ENCODE measurements at places on chromosomes 5 and 9.
A peak's percentile ranks its signal among the peaks of the same experiment; 100 is the strongest.

- peak; percentile 43 for DNase-seq
These were observed 1680.3 kb downstream of the MAT2B start for GRCh38 chr5:165185716-165186115.

GRCh38 chr9:124079176-124079925 lies 67.8 kb downstream of the LHX2 start:
- no peak for DNase-seq

DNA sequence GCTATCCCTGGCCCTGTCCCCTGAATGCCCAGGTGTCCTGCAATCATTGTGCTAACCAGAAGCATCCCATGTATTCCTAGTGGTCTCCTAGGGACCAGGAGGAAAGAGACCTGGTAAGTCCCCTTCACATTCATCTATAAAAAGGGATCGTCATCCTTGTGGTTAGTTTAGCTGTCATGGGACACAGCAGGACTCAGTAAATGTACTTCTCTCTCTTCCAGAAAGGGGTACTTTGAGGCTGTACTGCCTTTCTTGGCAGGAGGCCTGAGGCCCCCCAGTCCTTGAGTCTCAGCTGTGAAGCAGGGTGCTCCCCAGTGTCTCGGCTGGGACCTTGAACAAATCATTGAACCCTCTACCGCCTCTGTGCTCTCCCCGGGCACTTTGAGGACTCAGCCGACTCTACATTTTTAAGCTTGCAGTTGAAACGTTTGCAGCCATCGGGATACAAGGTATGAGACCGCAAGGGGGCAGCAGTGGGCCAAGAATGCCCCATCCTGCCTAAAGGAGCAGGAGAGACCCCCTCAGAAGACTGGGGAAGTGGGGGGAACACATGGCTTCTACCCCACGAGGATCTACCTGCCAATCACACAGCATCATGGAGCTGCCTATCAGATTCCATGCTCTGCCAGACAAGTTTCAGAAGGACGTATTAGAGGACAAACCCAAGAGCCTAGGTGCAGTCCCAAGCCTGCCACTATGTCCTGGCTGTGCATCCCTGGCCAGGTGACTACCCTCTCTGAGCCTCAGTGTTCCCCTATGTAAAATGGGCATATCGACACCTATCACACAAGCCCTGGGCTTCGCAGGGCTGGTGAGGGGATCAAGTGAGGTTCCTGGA lies 2.4 kb upstream of the PHYKPL start:
- peak; percentile 75 for DNase-seq

- DNase-seq: no peak
These were observed 101.9 kb downstream of the IQGAP2 start for GRCh38 chr5:76504901-76505564.

DNA sequence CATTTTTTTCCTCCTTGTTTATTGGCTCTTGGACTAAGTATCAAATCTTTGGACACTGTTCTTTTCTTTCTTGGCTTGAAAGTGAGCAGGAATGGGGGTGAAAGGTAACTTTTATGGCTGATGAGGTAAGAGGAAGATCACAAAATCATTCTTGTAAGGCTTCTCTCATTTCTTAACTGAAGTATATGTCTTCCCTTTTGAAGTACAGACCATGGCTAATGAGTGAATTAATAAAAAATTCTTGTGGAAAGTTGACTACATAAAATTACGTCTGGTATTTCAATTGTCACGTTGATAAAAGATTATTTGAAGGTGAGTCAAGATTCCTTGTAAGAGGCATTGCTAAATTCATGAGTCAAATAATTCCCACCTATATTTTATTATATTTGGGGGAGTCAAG lies 25.1 kb downstream of the VCAN start:
- DNase-seq: no peak

DNA sequence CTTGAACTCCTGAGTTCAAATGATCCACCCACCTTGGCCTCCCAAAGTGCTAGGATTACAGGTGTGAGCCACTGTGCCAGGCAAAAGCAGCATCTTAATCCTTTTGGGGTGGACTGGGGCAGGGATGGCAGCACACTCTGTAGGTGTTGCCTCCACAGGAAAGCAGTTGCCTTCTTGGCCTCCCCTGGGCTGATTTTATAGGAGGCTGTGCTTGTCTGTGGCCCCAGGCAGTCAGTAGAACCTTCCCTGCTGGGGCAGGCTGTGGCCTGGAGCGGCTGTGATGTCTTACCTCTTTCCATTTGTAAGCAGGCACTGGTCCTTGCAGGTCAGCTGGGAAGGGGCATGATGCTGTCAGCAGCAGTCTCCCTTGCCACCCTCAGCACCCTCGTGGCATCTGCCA lies 49.8 kb downstream of the PRRC2B start:
- DNase-seq: no peak

DNA sequence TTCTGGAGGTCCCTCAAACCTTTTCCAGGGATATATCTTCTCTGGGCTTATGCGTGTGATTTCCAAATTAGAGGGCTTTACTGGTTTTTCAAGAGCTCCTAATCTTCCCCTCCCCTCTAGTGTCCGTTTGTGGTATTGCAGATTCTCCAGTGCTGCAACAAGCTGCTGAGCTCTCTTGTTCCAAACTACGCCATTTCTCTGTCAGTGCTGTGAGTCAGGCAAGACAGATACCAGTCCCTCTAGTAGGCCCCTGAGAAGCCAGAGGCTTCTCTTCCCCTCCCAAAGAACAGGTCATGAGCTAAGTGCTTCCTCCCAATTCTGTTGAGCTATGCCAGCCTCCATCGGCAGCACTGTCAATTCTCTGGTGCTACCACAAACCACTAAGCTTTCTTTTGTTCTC lies 149.5 kb downstream of the FANCC start:
- DNase-seq: peak; percentile 76
